Esophagus mucosa (tissue), 1 donor: ENCODE measurements at places on chromosomes 5 and 9. TPM values are rescaled to one million over a fixed set of nuclear protein-coding genes. Genes with fewer than 3 reads are reported as not detected.

WNT8A gene
- not detected for total RNA-seq

CDKN2B-AS1 gene
- 1.0 TPM for total RNA-seq

DNA sequence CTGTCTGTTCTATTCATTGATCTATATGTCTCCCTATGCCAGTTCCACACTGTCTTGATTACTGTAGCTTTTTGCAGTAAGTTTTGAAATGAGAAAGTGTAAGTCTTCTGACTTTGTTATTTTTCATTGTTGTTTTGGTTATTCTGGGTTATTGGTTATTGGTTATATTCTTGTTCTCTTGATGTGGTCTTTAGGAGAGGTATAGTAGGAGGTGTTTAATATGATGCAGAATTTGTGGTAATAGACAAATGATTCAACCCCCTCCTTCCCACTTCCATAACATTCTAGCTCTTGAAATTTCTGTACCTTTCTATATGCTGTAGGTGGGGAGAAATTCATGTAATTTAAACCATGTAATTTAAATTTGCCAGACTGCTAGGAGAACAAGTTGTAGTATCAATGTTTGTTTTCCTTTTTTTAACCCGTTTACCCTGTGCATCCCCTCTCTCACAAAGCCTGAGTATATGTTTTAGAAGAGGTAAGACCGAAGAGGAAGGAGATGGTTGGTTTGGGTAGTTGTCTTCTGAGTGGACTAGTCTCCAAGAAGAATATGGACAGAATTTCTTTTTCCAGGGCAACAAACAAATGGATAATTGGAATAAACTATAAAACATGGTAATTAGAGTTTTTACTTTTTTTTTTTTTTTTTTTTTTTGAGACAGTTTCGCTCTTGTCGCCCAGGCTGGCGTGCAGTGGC lies 19.2 kb downstream of the ANKHD1 start:
- no peak for ATAC-seq

FGF18 gene
- 0.08 TPM for total RNA-seq

- ATAC-seq = peak; percentile 38
Observed at GRCh38 chr9:94799578-94800264, 73.2 kb downstream of the AOPEP start.

TLE1 gene
- 12.0 TPM for total RNA-seq

- ATAC-seq = peak; percentile 33
Observed at GRCh38 chr5:139459451-139459934, 3.0 kb downstream of the ECSCR start.

IFNA13 gene
- total RNA-seq = not detected

ABCA2 gene
- total RNA-seq = 2.0 TPM
